Heart right ventricle (tissue), 16 donors: ENCODE measurements at places on chromosomes 12 and 14.

DNA sequence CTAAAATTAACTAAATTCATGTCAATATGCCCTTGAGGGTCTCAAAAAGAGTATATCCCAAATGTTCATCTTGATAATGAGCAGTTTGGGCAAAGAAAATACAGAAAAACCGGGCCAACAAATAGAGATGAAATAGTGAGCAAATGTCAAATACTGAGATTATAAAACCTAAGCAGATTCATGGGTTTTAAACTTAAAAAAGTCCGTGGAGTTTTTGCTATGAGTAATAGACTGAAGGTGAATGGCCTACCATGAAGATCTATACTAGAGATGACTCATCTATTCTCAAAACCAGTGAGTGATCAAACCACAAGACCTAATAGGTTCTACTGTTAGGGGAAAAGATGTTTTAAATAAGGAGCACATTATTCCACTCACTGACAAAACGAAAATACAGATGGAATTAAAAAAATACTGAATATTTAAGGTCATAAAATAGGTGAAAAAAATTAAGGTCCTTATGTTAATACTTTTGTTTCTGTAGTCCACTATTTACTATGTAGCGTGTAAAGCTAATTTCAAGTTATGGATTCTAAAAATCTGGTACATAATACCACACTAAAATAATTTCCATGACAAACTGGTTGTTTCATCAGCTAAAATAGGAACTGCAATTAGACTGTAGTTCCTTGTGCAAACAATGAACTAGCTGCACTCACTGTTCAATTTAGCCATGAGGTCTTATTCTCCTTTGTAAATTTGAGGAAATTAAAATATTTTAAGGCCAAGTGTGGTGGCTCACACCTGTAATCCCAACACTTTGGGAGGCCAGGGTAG lies 5.0 kb downstream of the HNRNPC start:
- no peak for DNase-seq

DNA sequence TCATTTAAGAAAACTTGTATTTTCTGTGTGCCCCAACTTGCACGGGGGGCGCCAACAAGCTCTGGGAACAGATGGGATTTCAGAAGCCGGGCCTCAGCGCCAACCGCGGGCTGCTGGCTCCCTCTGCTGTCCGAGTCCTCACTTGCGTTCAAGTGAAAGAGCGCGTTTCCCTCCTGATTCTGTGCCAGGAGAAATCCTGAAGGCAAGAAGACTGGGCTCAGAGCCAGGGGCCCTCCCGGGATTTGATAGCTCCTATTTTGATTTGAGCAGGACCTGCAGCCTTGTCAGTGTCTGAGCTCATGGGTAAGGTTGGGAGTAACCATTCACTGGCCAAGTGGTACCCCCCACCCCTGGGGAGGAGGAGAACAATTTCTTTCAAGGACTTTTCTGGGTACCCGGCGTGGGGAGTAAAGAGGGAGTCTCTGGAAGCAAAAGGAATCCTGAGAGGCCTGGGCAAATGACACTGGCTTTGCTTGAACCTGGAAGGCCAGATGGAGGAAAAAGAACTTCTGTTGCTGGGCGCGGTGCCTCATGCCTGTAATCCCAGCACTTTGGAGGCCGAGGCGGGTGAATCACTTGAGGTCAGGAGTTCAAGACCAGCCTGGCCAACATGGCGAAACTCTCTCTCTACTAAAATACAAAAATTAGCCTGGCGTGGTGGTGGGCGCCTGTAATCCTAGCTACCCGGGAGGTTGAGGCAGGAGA lies 179.0 kb upstream of the RGS6 start:
- peak; percentile 89 for DNase-seq

- DNase-seq, result no peak
Measured at GRCh38 chr12:92261071-92261470, 115.4 kb upstream of the BTG1 start.

GRCh38 chr12:122449317-122449716 lies 26.8 kb upstream of the CLIP1 start:
- DNase-seq, result no peak
